HepG2 (cell line): ENCODE measurements at places on chromosomes 6 and 20. TPM values are rescaled to one million over a fixed set of nuclear protein-coding genes. Genes with fewer than 3 reads are reported as not detected.

The EGFL8 gene
- total RNA-seq, result 3.1 and 11.5 TPM in 2 replicates

The SLC17A9 gene
- total RNA-seq, result 33.6 and 110 TPM in 2 replicates

The TMC2 gene
- not detected in 2 replicates for total RNA-seq

DNA sequence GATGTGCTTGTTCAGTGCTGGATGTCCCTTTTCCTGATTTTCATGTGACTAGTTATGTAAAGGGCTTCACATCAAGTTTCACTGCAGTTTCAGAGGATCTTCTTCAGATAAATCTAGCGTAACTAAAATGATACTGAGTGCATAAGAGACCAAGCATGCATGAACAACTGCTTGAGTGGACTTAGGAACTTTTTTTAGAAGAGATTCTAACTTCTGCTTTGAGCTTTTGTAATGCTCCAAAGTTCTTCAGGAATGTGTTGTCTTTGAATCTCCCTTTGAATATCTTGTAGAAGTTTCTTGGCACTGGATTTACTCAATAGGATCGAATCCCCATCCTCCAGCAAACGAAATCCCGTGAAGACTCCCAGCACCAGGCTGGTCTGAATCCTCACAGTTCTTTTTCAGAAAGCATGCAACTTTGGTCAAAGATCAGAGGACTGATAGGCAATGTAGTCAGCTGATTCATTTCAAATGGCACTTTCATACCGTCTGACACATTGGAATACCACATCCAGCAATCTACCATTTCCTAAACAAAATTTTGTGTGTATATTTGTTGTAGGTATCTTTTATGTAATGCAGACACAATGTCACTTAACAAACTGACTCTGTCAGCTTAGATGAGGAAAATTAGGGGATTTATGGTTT is 33.2 kb downstream of the ENPP1 start:
- peak; percentile 27 for DNase-seq

- DNase-seq, result peak; percentile 65
Observed at GRCh38 chr20:51542033-51542570, 417 bp downstream of the NFATC2 start.

GRCh38 chr6:33704215-33705066 is 7.1 kb downstream of the UQCC2 start:
- DNase-seq, result no peak

DNA sequence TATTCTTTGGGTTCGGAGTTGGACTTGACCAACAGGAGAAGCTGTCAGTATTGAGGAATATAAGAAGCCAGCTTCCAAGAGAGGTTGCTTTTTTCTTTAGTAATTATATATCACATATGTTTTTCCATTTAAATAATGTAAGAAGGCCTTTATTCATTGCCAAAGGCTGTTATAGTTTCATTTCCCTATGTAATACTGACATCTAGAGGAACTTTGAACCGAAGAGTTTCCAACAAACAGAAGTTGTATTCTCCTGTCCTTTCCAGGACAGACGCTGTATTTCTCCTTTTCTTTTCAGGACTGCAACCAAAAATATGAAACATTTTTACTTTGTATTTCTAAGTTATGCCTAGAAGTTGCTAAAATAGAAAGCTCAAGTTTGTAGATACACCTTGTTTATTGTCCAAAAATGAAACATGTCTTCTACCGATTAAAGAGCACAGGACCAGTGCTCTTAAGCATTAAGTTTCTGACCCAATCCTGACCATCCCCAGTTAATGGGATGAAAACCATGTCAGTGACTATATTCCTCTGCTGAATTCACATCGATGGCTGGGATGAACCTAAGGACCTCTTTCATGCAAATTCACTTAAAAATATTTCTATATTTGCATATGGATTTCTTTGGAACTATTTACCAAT is 55.1 kb downstream of the MYLK4 start:
- DNase-seq, result peak; percentile 27

- no peak for DNase-seq
Observed at GRCh38 chr20:57280221-57280620, 13.8 kb upstream of the BMP7 start.

DNA sequence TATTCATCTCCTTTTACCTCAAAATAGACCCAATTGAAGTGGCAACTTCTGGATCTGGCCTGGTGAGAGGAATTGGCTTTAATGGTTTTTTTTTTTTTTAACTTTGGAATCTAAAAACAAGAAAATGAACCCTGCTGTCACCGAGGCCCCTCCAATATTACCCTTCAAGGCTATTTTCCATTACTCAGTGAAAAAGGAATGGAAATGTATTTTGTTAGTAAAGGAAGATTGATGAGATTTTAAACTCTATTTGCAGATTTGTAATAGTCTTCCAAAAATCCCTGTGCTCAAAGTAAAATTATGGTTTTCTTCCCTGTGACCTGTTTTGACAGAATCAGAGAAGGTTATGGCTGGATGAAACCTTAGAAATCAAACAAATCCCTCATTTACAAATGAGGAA is 102.9 kb downstream of the TMEM170B start:
- DNase-seq, result no peak

DNA sequence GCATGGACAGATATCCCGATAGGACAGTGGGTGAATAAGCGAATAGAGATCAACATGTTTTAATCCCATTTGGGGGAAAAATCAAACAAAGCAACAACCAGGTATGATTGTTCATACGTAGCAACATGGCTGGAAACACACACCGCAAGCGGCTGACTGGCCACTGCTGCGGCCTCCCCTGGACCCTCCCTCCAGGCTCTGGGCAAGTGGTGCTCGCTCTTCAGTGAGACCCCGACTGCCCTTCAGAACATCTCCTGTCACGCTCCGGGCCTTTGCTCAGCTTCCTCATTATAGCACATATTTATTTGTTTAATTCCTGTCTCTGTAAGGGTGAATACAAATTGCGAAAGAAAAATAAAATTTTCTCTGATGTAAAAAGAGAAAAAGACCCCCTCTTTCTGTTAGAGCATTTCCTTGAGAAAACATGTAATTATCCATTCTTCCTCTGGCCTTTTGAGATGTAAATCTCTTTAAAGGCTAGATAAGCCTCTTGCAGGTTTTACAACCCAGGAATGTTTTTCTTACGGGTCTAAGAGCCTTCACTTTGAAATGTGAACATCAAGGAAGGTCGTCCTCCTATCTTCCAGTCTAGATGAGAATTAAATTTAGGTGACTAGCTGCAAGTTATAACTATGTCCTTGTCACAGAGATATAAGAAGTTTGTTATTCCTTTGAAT is 11.0 kb upstream of the FAM210B start:
- no peak for DNase-seq

- peak; percentile 34 for DNase-seq
Observed at GRCh38 chr20:58233881-58234528, 5.6 kb upstream of the ANKRD60 start.

GRCh38 chr20:16621435-16622141 is 48.3 kb upstream of the KIF16B start:
- no peak for DNase-seq
